ENCODE measurements at places on chromosomes 12 and 14.
A peak's percentile ranks its signal among the peaks of the same experiment; 100 is the strongest.

DNA sequence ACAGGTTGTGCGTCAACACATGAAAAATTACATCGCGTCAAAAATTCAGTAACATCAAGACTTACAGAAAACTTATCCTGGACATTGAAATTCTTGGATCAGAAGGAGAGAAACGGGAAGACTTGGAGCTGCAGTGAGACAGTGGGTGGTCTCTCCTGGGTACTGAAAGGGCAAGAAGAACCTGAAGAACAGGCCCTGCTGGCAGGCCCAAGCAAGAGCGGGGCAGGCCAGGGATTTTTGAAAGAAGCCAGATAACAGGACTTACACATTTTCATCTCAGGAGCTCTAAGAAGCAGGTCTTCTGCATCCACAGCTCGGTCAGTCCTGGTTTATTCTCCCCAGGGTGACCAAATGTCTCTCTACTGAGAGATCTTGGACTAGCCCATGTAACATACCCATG is 466.5 kb upstream of the SOX5 start:
- DNase-seq, result peak; percentile 6

DNA sequence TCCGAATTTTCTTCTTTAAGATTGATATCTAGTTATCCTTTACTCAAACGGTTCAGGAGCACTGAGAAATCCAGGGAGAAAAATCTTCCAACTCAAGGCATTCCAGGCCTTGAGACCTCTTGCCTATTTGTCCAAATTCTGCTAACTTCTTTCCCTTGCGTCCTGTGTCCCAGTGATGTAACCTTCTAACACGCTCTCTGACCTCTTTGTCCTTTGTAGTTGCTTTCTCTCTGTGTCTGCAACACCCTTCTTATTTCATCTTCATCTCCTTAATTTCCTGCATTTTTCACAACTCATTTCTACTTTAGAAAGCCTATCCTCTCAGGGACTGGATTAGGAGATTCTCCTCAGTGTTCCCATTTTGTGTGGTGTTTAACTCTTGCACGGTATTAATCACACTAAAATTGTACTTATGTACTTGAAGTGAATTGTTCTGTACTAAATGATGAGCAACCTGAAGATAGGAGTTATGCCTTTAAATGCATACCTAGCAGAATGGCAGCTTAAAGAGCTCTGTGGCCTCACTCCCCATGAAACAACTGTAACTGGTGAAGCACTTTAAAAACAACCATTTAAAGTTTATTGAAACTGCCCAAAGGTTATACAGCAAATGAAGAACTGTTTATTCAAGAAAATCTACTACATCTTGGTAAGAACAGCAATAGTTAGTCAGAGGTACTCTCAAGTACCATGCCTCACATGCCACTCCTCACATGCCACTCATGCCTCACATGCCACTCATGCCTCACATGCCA is 7.4 kb upstream of the SNAPC1 start:
- no peak for DNase-seq

DNA sequence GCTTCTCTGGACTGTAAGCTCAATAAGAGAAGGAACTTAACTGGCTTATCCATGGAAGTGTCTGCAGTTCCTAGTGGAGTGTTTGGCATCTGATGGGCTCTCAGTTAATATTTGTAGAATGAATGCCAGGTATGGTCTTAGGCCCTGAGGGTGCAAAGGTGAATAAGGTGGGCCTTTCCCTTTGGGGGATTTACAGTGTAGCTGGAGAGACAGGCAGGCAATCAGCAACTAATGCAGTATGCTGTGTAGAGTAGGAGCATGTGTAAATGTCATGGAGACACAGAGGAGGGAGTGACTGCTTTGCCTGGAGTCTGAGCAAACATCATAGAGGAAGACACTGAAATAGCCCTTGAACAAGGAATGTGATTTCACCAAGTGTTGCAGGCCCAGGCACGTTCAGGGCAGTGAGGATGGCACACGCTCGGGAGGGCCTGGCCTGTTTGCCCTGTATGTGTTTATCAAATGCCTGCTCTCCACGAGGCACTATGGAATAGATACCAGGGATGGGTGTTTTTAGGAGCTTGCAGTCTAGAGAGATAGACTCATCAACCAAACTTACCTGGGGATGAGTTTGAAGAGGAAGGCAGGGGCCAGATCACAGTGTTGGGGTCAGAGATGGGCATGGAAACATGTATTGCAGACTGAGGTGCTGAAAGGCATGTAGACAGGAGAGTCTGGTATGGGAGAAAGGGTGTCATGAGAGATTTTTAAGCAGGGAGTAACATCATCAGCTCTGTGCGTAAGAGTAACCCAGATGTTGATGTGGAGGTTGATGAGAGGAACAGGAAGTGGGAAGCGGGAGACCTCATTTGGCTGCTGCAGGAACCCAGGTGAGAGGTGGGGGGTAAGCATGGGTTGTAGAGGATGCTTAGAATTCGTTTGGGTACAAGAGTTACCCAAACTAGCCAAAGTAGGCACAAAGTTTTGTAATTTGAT is 54.1 kb downstream of the PLXNC1 start:
- DNase-seq, result peak; percentile 91

GRCh38 chr12:43436597-43436996 is 115.4 kb downstream of the ADAMTS20 start:
- no peak for DNase-seq

DNA sequence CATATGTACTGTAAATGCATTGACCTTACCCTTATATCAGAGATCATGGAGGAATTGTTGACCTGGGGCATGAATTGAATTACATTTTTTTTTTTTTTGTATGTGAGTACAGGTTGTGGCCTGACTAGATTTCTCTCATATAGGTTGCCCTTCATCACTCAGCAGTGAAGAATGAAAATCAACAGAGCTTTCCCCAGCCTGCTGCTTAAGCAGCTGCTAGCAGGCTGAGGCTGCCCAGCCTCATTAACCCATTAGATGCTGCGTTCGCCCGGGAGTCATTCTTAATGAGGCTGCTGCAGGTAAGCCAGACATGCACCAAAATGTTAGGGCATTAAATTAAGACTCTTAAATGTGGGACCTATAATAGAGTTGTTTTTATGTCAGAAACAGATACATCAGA is 236.0 kb downstream of the ETNK1 start:
- DNase-seq, result peak; percentile 41

DNA sequence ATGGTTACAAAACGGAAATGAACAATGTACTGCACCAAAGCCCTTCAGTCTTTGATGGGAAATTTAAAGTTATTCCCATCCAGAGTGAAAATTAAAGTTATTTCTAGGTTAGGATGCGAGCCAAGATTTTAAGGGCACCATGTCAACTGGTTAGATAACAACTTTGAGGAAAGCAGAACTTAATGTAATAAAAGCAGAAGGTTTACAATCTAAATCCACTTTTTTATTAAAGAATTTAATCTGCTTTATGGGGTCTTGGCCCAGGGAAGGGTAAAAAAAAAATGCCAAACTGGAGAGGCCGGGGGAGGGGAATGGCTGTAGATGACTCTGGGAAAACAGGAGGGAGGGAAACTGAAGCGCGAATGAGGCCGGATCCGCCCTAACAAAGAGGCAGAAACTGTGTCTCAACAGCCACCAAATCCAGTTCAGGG is 108.2 kb upstream of the ATF7IP start:
- no peak for DNase-seq

GRCh38 chr14:98543074-98543473 is 728.9 kb downstream of the BCL11B start:
- no peak for DNase-seq

DNA sequence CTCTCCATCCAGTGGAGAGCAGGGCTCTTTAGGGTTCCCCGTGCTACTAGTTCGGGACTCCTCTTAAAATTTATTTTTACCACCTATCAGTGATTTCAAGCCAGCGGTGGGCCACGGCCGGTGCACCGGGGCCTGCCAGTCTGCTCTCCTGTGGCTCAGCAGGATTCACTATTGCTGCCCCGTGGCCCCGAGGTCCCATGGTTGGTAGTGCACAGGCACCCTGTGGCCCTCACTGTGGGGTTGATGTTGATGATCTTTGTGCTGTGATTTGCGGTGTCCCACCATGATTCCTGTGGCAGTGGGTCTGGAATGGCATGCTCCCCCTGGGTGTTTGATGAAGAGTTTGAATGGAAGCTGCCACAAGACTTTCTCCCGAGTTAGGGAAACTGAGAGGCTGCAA is 12.6 kb upstream of the MEG3 start:
- no peak for DNase-seq

GRCh38 chr12:127149226-127149964 is 1117.6 kb upstream of the TMEM132C start:
- no peak for DNase-seq

GRCh38 chr12:116382686-116383530 is 105.4 kb upstream of the MED13L start:
- peak; percentile 78 for DNase-seq

GRCh38 chr12:75721796-75722195 is 210.4 kb upstream of the KRR1 start:
- no peak for DNase-seq

DNA sequence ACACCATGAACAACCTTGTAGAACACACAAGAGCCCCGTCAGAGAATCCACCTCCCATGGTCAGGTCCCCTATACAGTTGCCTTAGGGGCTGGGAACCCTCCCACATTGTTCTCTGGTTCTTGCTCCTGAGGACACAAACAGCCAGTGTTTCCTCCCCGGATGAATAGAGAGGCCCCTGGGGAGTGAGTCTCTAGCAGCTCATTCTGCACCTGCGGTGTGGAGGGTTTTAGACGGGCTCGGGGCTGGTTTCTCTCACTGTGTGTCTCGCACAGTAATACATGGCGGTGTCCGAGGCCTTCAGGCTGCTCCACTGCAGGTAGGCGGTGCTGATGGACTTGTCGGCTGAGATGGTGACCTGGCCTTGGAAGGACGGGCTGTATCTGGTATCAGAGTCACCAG is 1052.1 kb downstream of the TMEM121 start:
- DNase-seq, result no peak

DNA sequence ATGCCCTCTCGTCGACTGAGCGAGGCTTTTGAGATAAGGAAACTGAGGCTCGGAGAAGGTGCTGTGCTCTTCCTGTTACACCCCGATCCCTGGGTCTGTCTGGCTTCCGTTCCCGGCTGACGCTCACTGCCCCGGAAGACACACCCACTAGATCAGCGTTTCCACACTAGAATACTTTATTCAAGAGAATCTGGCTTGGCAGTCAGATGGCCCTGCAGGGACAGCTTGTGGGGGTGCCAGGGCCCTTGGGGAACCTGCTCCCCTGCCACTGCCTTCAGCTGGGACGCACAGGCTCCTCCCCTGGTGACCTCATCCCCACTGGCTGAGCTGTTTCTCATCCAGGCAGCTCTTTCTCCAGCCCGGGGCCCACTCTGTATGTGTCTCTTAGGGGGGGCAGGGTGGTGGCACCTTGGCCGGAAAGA is 13.7 kb downstream of the PGF start:
- peak; percentile 55 for DNase-seq

- DNase-seq, result peak; percentile 99
These were observed at the start of gene COX6A1 for GRCh38 chr12:120437735-120438494. TSS of gene COX6A1 (plus strand) at chr12:120438113. CDS start at chr12:120438127, 14 bp downstream.

DNA sequence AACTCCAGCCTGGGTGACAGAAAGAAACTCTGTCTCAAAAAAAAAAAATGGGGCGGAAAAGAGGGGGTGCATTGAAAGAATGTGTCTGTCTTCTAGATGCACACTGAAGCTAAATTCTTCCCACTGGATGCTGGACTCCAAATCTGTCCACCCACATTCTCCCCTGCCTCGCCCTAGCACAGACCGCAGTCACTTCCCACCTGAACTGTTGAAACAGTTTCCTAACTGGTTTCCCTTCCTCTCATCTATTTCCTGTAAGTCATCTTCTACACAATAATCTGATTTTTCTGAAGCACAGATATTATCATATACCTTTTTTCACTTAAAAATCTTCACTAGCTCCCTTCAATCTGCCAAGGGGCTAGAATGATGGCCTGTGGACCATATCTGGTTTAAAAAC is 1.5 kb upstream of the HCAR1 start:
- peak; percentile 39 for DNase-seq

DNA sequence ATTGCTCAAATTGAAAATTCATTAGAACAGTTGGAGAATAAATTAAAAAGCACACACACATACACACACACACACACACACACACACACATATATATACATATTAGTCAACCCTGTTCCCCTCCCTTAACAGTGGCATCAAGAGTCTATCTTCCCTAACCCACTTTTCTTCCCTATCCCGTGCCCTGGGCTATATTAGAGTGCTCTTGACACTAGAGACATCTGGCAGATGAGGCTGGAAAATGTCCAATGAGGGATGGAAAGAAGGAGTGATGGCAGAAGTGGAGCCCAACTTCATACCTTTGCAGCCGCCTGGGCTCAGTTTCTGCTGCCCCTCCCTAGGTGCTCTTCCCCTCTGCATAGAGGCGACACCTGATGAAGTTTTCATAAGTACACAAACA is 172.4 kb upstream of the NUDT4 start:
- DNase-seq, result no peak

DNA sequence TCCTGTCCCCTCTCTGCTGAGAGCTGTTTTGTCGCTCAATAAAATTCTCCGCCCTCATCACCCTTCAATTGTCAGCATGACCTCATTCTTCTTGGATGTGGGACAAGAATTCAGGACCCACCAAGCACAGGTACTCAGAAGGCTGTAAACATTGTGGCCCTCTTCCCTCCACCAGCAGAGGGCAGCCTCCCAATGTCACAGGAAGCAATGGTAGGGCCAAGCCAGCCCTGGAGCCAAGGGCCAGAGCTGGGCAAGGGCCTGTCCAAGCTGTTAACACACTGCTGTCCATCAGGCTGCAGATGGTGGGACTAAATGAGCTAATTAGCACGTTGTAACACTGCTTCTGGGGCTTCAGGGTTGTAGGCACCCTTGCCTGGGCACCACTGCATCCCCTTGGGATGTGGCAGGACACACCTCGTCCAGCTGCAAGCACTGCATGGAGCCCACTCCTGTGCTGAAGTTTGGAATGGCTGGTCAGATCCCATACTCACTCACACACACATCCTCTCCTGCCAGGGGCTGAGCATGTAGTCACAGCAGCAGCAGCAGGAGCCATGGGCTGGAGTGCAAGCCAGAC is 62.7 kb upstream of the HECTD1 start:
- no peak for DNase-seq

DNA sequence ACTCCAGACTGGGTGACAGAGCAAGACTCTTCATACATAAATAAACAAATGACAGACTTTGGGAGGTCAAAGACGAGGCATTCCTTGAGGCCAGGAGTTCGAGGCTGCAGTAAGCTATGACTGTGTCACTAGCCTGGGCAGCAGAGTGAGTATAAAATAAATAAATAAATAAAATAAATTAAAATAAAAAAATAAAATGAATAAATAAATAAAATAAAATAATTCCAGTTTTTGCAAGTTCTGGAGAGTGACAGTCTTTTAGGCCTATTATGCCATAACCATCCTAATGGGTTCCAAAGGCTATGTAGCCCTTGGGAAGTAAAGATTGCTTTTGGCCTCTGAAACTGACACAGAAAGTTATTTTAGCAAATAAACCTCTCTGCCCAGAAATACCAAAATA is 16.5 kb upstream of the NRDE2 start:
- no peak for DNase-seq

GRCh38 chr14:30016002-30016401 is 88.4 kb upstream of the PRKD1 start:
- no peak for DNase-seq

GRCh38 chr14:52068615-52069306 is at the start of gene NID2:
TSS of gene NID2 (minus strand) at chr14:52069059. CDS start at chr14:52068994, 65 bp downstream.
- peak; percentile 51 for DNase-seq

GRCh38 chr14:102050625-102051024 is 36.2 kb downstream of the HSP90AA1 start:
- DNase-seq, result no peak
